Liver (tissue), 10 donors: ENCODE measurements at places on chromosomes 12 and 14.

- DNase-seq: no peak
Observed at GRCh38 chr12:110185626-110186025, 61.5 kb downstream of the IFT81 start.

- DNase-seq: no peak
Observed at GRCh38 chr12:51973560-51973959, 22.1 kb downstream of the ACVR1B start.

- DNase-seq: no peak
Observed at GRCh38 chr14:31951638-31951964, 125.5 kb upstream of the ARHGAP5 start.

- no peak for DNase-seq
Observed at GRCh38 chr14:62694075-62694474, 351.2 kb downstream of the KCNH5 start.

GRCh38 chr12:11568155-11568761 lies 81.2 kb upstream of the ETV6 start:
- DNase-seq: no peak

DNA sequence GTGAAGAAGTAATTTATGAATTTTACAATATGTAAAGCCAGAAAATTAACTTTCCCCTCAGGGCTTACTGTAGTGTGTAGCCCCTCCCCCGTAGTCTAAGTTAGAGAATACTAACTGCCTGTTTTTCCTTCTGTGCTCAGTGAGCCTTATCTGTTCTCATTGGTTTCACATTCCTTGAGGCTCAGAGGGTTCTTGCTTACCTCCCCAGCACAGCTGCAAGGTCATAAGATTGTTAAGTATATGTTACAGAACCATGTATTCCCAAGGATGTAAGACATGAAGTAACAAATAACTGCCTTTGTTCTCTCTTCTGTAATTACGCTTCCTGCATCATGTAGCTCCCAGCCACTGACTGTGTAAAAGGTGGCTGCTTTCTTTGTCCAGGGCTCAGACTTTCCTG lies 1351.1 kb downstream of the TMEM121 start:
- no peak for DNase-seq

GRCh38 chr12:131897875-131898274 lies 3.5 kb downstream of the ULK1 start:
- DNase-seq: no peak

DNA sequence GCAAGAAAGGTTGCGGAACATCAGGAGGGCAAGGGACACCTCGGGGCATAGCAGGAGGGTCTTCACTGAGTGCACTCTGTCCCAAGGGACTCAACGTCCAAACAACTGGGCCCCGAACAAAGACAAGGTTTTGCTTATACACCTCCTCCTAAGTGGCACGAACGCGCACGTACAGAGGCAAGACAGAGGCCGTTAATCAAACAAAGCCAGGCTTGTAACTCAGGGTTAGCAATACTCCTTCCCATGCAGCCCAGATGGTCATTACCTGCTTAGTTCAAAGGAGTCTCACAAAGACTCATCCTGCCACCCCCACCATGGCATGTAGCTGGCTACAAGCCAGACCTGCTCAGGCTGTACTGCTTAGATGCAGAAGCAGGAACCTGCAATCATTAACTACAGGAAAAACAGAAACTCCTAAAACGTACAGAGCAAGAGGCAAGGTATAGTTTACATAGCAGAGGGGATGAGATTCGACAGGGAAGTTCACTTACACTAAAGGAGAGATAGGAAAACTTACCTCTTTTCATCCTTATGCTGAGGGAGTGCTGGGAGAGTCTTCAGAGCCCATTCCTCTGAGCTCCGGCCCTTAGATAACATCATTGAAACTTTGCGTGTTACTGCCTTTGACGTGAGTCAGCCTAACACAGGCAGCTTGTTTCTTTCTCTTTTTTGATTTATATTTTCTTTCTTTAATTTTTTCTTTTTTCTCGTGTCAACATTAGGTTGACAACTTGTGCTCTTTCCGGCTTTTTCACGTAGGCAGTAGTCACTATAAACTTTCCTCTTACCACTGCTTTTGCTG lies 1319.1 kb downstream of the TMEM121 start:
- no peak for DNase-seq

- no peak for DNase-seq
Observed at GRCh38 chr12:123465084-123465483, 7.1 kb downstream of the SNRNP35 start.

- DNase-seq: no peak
Observed at GRCh38 chr14:51310505-51310944, 70.5 kb downstream of the TMX1 start.

- DNase-seq: no peak
Observed at GRCh38 chr12:2258025-2258424, 205.2 kb downstream of the CACNA1C start.

- no peak for DNase-seq
Observed at GRCh38 chr12:117148642-117149041, 41.6 kb downstream of the FBXO21 start.

DNA sequence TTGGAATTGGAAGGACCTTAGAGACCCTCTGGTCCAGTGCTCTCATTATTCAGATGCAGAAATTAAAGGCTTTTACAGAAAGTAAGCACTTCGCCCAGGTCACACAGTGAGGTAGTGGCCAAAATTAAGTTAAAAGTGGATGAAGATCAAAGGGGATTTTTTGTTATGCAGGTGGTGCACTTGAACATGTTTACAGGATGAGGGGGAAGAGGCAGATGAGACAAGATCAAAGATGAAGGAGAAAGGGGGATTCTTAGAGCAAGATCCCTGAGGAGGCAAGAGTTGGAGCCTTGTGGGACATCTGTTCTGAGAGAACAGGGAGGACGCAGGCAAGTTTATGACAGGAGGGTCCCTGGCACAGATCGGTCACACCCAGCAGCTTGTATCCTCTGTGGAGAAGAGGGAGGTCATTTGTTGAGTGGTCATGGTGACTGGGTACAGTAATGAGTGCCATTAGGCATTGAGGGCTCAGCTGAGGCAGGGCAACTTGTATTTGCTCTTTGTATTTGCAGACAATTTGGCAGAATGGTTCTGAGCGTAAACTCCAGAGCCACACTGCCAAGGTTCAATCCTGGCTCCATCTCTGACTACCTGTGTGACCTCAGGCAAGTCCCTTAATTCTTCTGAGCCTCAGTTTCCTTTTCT lies 84.0 kb downstream of the BORCS5 start:
- no peak for DNase-seq
